Astrocyte (in vitro differentiated cells and primary cell): ENCODE measurements at places on chromosomes 2 and 18. TPM values are rescaled to one million over a fixed set of nuclear protein-coding genes. Genes with fewer than 3 reads are reported as not detected.

TM4SF20 gene
- total RNA-seq: not detected in 2 replicates

DNA sequence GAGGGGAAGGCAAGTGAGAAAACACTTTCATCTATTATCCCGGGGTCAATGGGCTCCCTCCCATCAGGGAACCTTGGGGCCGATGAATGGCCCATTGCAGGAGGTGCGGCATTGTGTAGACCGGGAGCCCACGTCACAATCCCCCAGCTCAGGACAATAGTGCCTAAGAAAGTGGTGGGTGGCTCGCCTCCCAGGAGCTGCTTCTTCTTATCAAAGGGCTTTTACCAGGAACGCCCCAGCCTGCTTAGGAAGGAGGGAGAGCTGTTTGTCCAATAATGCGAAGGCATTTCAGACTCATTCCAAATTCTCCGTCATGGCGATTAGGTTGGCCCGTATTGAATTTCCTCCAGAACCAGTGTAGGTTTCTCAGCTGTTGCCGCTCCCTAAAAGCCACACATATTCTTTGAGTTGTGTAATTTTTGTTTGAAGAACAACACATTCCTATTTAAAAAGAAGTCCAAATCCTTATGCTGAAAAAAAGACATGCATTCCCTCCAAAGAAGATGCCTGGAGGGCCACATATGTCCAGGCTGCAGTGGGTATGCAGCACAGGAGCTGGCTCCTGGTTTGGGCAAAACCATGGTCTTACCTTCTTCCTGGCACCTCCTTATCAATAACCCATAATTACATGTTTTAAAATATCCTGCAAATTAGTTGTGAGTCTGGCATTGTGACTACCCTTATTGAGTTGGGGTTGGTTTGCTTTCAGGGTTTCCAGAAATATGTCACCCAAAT, 264.7 kb downstream of the MYCN start:
- no peaks in the 10 kb centered on the region for H3K27me3 ChIP-seq
- no peak for DNase-seq
- no peak overlapping the region for H3K4me3 ChIP-seq
- no peaks in the 10 kb centered on the region for H3K4me1 ChIP-seq

HOXD8 gene
- total RNA-seq: not detected in 2 replicates

GRCh38 chr2:171893196-171893823, 734 bp downstream of the SLC25A12 start:
- DNase-seq: no peak
- H3K36me3 ChIP-seq: no peaks in the 10 kb centered on the region
- H3K4me1 ChIP-seq: peaks cover 5% of the 10 kb centered on the region
- H3K4me3 ChIP-seq: peak overlapping the region; percentile 97
- no peak overlapping the region for H3K27ac ChIP-seq

NFE2L2 gene
- total RNA-seq: 81.0 and 83.3 TPM in 2 replicates

DNA sequence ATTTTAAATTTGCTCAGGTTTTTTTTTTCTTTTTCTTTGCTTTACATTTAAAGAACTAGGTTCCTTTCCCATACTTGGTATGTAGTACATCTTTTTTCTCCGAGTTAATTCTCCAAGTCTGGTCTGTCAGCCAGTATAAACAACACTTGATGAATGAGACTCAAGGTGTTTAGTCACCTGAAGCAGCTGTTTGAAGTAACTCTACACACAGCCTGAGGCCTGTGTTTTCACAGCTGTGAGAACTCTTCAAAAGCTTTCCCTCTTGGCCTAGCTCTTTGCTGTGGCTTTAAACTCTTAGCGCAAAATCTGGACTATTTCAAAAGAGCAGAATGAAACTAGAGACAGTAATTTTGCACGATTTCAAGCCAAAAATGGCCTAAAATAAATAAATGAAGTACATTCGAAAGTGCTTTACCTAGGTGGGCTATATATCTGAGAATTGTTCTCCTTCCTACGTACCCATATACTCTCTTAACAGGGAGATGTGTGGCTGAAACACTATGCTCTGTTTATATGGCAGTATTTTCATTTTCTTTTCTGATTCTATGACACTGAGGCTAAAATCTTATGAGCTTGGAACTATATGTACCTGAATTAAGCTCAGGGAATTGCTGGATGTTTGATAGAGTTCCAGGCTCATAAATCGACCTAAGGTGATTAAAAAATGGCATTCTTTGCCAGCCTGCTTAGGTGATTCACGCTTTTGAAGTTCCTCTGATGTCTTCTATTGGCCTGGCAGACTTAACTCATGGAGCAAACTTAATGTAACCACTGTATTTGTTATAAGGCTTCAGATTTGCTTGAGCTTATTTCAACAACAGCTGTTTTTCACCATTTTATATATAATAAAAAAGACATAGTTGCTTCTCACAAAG, 1044.1 kb upstream of the ZEB2 start:
- DNase-seq: peak; percentile 85
- H3K36me3 ChIP-seq: no peaks in the 10 kb centered on the region
- H3K4me1 ChIP-seq: no peaks in the 10 kb centered on the region
